ENCODE measurements at places on chromosomes 6 and 20.

- no peak for DNase-seq
Measured at GRCh38 chr6:35058865-35059522, 82.1 kb downstream of the TCP11 start.

DNA sequence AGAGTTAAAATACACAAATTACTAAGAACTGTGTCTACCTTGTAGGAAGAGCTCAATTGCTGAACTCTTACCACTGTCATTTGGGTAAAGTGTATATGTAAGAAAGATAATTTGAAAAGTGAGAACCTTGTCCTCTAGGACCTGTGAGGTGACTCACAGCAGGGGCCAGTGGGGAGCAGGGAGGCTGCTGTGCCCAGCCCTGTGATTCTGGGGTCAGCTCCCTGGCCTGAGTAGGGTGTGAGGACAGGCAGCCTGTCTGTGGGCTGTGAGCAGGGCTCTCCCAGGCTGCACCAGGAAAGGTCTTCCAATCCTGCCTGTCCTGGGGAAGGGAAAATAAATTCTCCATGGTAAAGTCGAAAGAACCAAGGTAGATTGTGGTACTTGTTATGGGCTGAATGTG lies 27.3 kb upstream of the SIRPG start:
- DNase-seq, result no peak

- DNase-seq, result no peak
Measured at GRCh38 chr20:11920083-11920482, 2.4 kb downstream of the BTBD3 start.

DNA sequence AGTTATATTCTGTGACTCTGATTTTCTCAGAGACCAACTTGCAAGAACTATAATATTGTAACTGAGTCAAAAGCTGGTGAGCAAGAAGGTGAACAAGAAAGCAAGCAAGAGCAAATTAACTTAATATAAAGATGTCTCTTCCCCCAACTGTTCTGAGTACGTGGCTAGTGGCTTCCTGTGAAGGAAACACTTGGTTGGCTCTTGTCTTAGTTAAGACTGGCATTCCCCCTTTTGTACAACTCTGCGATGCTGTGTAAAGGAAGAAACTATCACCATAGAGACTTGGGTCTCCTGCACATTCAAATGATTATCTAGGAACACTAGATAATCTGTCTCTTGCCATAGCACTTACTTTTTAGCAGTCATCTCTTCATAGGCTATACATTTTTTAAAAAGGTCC lies 47.3 kb upstream of the TNFAIP3 start:
- DNase-seq, result no peak

DNA sequence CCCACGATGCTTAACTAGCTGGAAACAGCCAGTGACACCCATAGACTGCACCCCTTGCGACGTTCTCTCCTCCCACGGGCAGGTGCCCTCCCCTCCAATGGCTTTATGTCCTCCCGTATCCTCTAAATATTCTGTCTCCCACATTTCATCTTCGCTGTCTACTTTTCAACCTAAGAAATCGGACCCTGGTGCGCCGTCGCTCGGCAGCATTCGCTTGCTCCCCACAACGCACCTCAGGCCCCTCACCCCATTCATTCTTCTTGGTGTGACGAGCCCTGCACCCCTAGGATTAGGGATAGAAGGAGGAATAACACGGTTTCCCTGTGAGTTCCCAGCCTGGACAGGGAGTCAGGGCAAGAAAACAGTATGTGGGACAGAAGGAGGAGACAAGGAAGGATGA lies 74.3 kb upstream of the FOXQ1 start:
- no peak for DNase-seq

DNA sequence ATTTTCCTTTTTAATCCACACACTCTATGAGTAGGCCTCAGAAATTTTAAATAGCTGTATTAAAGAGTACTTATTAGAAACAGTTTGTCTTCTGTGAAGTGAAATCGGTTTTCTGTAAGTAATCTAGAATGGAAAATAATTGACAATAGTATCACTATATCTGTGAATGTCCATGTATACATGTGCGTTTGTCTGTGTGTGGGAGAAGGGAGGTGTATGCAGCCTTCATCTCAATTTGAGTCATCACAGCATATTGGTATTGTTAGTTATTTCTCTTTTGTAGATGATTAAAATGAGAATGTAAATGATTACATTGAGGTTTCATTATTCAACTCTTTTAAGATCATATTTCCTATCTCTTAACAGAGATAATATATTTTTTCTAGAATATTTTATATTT lies 206.0 kb downstream of the EYS start:
- DNase-seq, result no peak

DNA sequence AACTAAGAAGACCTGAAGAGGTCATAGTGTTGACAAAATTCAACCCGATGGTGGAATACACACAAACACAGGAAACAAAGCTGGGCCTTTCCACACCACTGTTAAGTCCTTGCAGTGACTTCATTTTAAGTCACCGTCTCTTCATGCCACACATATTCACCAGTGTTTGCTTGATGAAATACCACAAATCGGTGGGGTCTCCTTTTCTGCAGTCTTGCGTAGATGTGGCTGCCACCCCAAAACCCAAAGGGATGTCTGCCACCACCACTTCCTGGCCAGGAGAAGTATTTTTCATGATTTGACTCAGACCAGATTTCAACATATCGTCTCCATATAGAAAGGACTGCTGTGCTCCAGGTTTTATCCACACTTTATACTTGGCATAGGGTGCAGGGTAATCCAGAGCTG lies 11.0 kb upstream of the COL10A1 start:
- DNase-seq, result no peak

DNA sequence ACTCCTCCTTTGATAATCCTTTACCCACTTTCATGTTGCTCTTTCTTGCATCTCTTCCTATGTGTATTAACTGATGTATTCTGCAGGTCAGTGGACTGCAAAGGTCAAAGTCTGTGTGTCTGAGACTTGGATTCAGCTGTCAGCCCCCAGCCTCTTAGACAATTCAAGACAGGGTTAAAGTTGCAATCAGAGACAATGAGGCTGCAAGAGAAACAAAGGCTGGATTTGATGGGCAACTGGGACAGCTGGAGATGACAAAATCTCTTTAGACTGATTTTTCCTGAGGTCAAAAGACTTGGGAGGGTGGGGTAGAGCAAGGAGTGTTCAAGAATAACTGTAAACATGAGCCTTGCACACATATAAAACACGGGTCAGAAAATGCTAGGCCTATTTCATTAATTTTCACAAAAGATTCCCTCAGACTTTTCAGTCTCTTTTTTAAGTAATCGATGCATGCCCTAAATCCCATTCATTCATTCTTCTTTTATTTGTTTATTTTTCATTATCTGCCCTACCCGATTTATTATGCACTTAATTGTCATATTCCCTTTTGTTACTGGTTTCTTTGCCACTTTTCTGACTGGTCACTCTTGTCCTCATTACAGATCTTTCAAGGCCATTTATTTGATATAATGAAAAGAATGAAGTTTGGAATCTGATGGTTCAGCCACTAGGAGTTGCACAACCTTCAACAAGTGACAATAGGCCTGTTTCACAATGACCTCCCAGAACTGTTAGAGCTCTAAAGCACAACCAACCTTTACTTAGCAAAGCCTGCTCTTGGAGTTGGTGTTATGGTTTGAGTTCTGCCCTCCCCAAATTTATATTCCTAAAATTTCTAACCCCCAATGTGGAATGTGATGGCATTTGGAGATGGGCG lies 33.8 kb upstream of the AKAP12 start:
- no peak for DNase-seq

DNA sequence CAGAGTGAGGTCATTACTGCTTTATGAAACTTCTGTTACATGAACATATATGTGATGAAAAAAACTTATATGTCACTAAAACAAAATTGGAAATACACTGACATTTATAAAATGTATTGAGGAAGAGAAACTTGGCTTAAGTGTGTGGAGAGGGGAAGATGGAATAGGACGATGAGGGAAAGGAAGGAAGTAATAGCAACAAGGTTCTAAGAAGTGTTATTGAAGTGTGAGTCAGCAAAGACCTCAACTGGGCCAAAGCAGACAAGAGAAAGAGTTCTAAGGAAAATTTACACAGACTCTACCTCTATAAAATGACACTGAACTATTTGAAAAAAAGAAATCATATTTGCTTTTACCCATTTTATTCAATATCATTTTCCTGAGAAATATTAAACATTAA lies 38.3 kb downstream of the SNX3 start:
- DNase-seq, result no peak

DNA sequence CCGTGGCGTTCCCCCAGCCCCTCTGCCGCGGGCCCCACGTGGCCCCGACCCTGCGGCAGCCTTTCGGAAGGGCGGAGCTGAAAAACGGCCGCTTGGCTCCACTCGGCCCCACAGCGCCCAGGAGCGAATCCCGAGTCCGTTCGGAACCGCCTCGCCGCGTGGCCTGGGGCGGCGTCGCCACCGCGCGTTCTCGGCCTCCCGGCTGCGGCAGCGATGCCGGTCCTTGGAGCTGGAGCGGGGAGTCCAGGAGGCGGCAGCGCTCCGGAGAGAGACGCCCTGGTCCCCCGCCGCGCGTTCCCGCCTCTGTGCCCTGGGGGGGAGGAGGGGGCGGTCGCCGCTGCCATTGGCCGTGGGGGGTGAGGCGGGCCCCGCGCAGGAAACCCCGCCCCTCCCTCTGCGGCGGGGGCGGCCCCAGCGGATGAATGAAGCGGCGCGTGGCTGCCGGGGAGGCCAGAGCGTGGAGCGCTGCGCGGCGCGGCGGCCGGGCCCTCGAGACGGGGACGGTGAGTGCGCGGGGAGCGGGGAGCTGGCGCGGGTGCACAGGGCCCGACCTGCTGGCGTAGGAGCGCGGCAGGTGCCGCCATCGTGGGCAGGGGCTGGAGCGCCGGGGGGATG lies at the start of gene SLCO4A1:
SLCO4A1 (plus strand) TSS at position 453 of the 615 bp plus-strand sequence. CDS start 13,952 bp downstream, outside the sequence.
- DNase-seq, result peak; percentile 72

DNA sequence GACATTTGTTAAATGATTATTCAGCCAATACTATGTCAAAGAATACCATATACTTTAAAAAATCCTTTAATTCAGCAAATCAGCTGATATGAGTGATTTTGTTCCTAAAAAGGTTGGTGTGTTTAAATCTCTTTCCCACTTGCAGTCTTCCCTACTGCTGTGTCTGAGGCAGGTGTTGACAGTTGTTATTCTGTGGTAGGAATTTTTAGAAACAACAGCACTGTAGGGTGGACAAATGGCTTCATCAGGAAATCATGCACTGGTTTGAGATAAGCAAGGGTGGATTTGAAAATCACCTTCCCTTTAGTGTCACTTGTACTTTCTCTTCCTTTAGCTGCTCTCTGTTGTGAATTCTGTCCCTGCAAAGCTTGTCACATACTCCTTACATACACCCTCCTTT lies 213.7 kb upstream of the SGK1 start:
- no peak for DNase-seq

- no peak for DNase-seq
Measured at GRCh38 chr6:44167567-44167966, 8.9 kb downstream of the CAPN11 start.

DNA sequence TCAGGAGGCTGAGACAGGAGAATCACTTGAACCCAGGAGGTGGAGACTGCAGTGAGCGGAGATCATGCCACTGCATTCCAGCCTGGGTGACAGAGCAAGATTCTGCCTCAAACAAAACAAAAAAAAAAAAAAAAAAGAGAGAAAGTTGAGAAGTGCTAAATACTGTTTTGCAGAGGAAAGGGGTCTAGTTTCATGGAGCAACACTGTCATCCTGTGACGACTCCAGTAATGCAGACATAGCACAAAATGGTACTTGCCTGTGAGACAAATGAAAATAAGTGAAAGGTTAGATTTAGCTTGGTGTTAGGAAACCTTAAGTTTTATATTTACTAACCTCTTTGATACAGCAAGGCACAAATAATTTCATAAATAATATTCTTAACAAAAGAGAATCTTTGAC lies 29.7 kb downstream of the CEP162 start:
- DNase-seq, result no peak

DNA sequence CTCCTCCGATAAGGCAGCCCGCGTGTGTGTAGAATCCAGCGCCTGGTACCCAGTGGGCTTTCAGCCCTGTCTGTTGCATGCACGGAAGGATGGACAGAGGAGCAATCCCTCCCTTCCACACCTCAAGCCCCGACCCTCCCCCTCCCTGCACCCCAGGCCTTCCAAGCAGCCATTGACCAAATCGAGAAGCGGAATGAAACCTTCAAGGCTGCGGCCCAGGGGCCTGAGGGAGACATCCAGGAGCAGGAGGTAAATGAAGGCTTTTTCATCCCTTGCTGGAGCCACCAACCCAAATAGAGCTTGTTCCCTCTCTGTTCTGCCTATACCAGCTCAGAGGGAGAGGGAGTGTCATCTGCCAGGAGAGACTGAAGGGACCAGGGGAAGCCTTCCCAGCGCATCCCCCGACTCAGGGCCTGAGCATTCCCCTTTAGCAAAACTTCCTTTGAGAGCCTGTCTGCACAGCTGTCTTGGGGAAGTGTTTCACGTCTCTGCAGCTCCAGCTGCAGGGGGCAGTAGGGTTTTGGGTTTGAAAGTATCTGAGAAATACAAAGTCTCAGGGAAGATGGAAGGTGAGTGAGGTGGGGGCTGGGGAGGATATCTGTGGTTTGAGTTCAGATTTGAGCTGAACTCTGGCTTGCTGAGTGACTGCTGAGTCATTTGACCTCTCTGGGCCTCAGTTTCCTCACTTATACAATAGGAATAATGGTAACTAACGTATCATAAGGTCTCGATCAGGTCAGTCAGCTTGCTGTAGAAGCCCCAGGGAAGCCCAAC lies 16.1 kb downstream of the FGD2 start:
- peak; percentile 50 for DNase-seq

DNA sequence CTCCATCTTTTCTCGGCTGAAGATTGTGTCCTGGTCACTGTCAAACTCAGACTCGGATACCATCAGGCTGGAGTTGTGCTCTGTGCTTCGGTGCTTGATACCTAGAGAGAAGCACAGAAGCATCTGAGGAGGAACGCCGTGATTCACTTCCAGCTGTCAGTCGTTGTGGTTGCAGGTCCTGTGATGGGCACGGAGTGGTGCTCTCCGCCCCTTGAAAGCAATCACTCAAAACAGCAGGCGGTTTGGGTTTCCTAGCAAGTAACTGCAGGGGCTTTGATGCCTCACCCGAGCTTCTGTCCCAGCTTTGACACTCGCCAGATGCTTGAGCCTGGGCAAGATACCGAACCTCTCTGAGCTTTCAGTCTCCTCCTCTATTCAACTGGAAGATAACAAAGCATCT lies 52.5 kb downstream of the ALDH5A1 start:
- peak; percentile 1 for DNase-seq

DNA sequence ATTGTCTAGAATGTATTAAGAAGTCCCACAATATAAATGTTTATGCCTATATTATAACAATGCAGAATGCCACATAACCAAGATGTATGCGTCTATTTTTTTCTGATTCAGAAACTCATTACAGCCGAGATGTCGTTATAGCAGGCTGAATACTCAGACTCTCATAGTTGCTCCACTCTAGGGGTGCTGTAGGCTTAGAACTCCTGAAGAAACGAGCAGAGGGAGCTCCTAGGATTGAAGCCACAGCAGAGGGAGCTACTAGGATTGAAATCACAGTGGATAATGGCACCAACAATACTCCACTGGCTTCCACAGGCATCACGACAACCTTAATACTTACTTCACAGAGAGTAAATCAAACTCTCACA lies 208.9 kb downstream of the KIF16B start:
- DNase-seq, result no peak

GRCh38 chr6:25418454-25419052 lies 139.4 kb downstream of the CARMIL1 start:
- DNase-seq, result no peak
